ENCODE measurements at places on chromosomes 12 and 14.

GRCh38 chr12:126558810-126559209 lies 1493.6 kb downstream of the AACS start:
- DNase-seq = no peak

DNA sequence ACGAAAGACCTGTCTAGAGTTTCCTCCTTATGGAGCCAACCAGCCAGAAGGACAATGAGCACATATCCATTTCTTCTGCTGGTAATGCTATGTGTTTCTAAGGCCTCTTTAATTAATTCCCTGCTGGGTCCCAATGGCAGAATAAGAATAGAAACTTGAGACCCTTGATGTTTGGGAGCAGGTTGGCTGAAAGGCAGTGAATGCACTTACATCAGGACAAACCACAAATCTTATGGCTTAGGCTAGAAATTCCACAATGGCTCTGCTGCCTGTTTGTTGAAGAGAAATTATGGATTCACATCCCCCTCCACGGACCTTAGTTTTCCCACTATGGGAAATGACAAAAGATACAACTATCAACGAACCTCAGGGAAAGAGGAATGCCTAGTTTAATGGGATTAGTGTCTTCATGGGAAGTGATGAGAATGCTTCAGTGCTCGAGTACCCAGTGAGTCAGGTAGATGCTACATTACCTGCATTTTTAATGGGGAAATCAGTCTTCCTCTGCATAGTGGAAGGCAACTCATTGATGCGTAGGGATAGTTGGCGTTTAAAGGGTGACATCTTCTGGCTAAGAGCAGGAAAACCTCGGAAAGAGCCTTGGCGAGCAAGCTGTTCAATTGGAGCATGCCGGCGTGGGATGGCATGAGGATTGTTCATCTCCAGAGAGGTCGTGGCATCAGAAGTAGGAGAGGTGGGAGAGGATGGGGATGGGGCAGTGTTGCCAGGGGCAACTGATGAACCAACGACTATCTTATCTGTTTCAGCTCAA lies 46.5 kb downstream of the PAPLN start:
- DNase-seq = peak; percentile 31

DNA sequence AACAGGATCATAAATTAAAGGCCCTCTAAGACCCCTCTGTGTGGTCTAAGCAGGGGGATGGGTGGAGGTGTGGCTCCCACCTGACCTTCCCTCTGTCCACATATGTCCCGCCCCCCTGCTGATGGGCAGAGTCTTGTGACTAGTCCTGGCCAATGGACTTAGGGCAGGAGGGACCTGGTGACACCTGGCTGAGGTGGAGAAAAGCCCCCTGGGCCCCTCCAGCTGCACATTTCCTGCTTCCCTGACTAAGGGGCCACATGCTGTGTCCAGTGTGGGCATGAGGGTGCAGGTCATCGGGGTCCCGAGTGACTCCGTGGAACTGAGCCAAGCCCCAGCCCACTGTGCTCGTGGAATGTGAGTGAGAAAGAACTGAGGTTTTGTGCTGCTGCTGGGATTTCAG lies 254.7 kb downstream of the ADGRD1 start:
- DNase-seq = no peak

- peak; percentile 91 for DNase-seq
Observed at GRCh38 chr14:35403603-35404448, 723 bp downstream of the NFKBIA start.

DNA sequence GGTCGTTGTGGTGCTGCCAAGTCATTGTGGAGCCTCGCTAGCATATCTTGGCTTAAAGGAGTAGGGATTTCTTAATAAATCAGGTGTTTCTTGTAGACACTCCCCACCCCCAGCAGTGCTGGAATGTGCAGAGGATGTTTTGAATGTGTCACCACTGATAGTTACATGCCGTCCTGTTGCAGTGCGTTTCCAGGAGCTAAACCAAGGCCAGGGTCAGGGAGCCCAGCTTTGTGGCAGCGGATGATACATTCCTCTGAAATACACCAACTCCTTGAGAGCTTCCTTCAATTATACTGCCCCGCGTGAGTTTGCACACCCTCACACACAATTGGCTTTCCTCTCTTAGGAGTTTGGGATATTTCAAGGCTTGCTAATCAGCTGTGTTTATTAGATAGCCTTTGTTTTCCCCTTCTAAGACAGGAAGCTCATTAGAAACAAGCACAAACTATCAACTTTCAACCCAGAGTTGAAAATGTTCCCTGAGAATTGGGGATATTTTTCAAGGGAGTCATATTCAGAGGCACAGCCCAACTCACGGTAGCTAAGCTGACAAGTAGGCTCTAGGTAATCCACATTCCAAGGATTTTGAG lies 154.9 kb downstream of the C12orf75 start:
- DNase-seq = peak; percentile 53

GRCh38 chr14:100408350-100409002 lies 85.3 kb downstream of the SLC25A47 start:
- DNase-seq = peak; percentile 52

DNA sequence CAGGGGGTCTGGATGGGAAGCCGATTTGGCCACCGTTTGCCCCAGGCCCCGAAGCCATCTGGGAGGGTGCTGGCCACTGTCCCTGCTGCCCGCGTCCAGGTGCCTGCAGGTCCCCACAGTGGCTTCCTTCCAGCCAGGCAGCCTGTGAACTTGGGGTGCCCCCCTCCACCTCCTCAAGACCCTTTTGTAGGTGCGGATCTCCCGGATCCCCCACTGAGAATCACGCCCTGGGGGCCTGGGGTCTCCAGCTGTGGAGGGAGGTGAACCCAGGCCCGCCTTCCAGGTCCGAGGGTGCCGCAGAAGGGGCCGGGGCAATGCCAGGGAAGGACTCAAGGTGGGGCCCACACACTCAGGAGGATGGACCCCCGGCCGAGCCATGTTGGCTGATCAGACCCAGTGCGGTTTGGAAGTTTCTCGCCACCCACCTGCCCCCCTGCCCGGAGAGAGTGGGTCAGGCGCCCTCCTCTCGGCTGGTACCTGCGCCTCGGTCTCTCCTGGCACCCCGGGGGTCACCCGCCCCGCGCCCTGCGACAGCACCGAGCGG lies 1.7 kb downstream of the MMP17 start:
- DNase-seq = no peak

DNA sequence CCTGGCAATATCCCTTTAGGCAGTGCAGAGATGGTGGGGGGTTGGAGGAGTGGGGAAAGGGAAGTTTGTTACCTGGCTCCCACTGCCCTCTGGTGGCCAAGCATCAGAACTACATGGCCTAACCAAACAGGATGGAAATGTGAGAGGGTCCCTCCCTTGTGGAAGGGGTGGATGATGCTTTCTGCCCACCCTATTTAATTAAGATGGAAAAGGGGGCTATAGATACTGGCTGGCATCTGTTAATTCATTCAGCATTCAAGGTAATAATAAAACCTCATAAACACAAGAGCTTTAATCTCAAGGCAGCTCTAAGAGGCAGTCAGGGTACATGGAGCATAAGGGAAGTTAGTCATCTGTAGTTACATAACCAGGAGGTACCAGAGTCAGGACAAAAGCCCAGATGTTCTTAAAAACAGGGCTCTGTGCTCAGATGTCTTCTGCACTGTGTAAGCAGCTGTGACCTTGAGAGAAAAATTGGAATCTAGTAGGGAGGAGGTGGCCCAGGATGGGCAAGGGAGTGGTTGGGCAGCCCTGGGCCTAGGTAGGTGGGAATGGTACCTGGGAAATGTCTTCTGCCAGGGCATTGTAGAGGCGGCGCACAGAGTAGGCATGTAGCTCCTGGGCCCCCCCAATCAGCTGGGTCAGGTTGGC lies 4.6 kb downstream of the AP1G2 start:
- DNase-seq = peak; percentile 56

DNA sequence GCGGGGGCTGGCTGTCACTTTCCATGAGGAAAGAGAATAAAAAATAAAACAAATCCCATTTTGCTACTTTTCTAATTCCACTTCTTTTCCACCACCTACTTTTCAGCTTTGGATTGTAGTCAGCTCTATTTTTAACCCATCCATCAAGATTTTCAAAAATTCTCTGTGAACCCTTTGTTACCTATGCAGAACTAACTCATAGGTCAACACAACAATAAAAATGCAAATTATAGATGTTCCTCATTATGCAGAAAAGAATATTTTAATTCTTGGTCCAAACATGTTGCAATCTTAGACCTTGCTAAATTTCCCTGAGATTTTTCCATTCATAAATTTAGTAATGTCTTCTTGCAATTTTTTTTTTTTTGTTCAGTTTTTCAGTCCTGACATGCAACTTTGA lies 454.5 kb downstream of the ADAMTS20 start:
- DNase-seq = no peak

- DNase-seq = no peak
Observed at GRCh38 chr14:69882915-69883314, 3.7 kb downstream of the SMOC1 start.

GRCh38 chr12:129001826-129002225 lies 148.5 kb downstream of the GLT1D1 start:
- no peak for DNase-seq

- peak; percentile 91 for DNase-seq
Observed at GRCh38 chr14:96574633-96575632, 72.8 kb downstream of the PAPOLA start.

DNA sequence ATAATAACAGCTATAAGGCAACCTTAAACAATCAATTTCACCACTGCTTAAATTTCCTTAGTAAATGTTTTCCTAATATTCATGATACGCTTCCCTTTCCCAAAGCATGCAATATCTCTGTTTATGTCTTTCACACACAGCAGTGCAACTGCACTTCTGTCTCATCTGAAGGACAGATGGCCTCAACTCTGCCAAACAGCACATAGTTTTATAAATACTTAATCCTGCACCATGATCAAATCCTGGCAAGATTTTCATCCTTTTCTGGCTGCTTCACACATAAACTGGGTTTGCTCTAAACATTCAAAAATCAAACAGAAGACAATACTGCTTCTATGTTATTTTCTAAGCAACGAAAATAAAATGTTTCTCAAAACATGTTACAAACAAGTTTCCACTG lies 266.3 kb downstream of the ITPR2 start:
- DNase-seq = peak; percentile 21

- peak; percentile 81 for DNase-seq
Observed at GRCh38 chr14:68894802-68895703, 84.0 kb downstream of the ACTN1 start.

- DNase-seq = no peak
Observed at GRCh38 chr12:57530396-57531142, 7.9 kb downstream of the MBD6 start.

DNA sequence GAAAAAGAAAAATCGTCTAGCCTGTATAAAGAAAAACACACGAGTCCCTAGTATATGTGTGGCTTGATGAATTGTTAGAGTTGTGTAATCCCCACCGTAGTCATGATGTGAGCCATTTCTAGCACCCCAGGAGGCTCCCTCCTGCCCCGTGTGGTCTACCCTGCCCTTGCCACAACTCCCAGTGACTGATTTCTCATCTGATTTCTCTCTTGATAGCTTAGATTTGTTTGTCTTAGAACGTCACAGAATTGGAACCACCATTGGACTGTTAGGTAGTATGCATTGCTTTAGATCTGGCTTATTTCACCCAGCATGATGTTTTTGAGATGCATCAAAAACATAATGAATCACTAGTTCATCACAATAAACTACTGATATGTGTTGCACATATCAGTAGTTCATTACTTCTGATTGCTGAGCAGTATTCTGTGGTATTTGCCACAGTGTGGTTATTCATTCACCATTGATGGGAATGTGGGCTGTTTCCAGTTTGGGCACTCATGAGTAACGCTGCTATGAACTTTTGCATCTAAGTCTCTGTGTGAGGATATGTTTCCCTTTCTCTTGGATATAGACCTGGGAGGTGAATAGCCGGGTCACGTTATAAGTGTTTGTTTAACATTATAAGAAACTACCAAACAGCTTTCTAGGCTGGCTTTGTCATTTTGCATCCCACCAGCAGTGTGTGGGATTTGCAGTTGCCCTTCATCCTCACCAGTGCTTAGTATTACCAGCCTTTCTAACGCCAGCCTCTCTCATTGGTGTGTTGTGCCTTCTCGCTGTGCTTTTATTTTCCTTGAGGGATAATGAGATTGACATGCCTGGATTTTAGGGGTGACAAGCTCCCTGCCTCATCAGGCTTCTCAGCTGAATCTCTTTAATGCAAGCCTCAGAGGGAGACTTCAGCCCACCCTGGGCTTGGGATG lies 31.9 kb upstream of the NCOR2 start:
- DNase-seq = peak; percentile 76

DNA sequence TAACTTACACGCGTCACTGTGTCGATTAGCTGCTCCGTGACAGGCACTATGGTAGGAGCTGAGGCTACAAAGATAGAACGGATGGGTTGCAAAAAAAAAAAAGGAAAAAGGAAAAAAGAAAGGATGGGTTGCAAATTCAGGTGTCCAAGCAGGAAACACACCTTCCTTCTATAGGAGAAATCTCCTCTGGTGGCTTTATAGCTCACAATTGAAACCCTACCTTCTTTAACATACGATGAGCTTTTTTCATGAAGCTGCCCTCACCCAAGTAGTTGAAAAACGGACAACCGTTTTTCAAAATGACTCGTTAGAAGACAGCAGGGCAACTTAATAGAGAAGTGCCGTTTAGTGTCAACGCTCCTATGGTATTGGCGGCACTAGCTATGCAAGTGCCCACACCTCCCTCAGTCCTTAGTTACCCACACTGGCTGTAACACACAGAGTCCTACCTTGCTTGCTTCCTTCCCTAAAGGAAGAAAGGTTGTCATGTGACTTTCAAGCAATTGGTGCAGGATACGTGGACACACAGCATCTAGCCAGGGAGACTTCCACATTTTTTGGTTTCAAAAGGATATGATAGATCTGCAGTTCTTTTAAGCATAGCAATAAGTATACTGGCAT lies 682 bp upstream of the TRIP11 start:
- peak; percentile 66 for DNase-seq

DNA sequence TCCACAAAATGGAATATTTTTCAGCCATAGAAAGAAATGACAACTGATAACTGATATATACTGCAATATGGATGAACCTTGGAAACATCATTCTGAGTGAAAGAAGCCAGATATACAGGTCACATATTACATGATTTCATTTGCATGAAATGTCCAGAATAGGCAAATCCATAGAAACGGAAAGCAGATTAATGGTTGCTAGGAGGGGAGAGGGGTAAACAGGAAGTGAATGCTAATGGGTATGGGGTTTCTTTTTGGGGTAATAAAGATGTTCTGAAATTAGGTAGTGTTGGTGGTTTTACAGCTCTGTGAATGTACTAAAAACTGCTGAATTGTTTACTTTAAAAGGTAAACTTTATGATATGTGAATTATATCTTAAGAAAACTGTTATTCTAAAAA lies 6.5 kb downstream of the RAD51AP1 start:
- no peak for DNase-seq

DNA sequence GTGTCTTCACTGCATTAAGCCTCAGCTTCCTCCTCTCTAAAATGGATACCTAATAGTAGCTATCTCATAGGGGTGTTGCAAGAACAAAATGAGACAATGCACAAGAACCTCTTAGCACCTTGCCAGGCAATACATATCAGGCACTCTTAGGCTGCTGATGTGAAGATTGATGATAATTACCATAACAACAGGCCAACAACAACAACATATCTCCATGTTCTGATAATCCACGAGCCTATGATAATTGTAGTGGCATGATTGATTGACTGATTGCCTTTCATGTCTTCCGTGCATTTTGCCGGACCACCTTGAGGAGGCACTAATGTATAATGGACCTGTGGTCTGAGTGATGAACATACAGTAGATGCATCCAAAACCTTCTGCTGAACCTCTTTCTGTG lies 50.7 kb upstream of the WSCD2 start:
- DNase-seq = no peak
